LHCN-M2 (cell line): ENCODE measurements at places on chromosomes 2 and 18. TPM values are rescaled to one million over a fixed set of nuclear protein-coding genes. Genes with fewer than 3 reads are reported as not detected.

DNA sequence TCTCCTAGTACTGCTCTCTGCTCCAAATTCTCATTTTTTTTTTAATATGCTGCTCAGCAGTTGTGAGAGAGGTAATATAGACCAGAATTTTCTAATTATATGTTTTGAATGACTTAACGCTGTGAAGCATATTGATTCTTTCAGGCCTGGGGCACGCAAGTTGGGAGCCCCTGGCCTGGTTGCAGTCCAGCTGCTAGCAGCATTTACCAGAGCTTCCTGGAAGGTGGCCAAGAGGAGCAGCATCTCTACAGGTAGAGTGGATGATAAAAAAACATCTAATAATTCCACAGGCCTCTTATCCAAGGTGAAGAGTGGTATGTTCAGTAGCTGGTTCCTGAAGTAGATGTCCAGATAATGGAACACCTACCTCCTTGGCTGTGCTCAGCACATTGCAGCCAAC, 7.3 kb upstream of the UGP2 start:
- DNase-seq: no peak

DNA sequence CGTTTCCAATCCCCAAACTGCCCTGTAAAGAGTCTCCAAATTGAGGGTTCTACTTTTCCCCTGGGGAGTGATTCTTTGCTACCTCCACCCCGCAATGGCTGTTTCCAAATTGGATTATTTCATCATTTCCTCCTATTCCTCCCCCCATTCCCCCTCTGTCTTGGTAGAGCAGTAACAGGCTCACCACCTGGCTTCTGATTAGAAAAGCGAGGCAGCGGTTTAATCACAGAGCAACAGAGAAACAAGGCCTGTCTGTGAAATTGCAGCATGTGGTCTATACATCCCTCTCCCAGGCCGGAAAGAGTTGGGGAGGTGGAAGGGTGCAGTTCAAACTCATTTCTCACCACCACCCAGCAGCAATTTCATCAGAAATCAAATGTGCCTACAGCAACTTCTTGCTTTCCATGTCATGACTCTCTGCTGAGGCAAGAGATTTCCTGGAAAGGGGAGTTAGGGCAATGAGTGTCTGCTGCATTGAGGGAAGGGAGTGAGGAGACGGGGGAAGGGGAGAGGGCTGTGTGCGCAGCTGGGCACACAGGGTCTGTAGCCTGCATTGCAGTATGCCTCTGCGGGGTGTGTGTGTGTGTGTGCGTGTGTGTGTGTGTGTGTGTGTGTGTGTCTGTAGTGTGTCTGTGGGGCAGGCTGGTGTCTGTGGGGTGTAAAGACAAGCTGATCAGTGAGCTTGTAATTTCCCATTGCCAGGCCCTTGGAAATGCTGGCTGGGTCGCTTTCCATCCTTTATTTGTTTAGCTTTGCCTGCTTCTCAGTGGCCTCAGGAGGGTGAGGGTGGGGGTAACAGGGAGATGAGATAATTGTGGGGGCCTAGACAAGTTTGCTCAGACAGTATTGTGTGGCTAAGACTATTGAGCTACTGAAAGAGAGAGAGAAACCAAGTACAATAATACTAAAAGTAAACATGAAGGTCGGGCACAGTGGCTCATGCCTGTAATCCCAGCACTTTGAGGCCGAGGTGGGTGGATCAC, 13.5 kb upstream of the IGFBP2 start:
- no peak for DNase-seq

- peak; percentile 88 for DNase-seq
Measured at GRCh38 chr2:223109341-223109740, 57.4 kb downstream of the KCNE4 start.

GRCh38 chr2:174247474-174248186, 702 bp downstream of the OLA1 start:
- peak; percentile 52 for DNase-seq

- DNase-seq: peak; percentile 54
Measured at GRCh38 chr2:207337234-207338219, 171.8 kb upstream of the KLF7 start.

GRCh38 chr2:172736424-172737174, 954 bp downstream of the RAPGEF4 start:
- no peak for DNase-seq

DNA sequence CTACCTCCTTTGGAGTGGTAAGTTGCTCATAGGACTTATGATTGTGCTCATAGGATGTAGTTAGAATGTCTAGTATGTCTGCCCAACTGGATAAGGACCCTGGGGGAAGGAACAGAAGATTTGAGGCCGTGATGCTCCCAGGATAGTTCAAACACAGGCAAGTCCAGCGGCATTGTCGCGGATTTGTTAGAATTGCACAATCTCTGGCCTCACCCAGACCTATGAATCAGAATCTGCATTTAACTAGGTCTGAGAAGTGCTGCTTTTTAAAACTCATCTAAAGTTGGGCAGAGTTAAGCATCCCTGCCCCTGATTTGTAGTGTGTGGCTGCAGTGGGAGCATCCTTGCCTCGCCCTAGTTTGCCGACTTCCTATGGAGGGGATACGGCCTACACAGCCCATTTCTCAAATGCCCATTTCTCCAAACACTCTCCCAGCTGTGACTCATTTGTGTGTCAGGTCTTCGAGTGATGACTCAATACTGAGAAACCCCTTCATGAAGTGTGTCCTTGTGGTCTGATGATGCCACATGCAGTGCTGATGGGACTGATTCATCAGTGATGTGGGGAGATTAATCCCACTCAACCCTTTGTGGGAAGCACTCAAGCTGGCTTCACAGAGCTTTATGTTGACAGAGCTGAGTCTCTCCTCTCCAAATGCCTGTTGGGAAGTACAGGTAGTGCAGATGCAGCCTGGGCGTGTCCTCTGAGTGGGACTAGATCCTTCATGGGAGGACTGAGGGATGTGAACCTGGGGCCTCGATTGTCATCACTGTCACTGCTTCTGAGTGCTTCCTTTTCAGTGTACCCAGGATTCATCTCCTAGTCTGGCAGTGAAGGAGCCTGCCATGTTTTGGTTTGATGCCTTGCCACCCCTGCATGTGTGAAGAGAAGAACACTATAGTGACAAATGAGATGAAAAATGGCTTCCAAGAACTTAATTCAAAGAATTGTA, 18.7 kb downstream of the SMIM21 start:
- DNase-seq: peak; percentile 100

- DNase-seq: no peak
Measured at GRCh38 chr2:172342611-172343010, 84.8 kb upstream of the ITGA6 start.

DNA sequence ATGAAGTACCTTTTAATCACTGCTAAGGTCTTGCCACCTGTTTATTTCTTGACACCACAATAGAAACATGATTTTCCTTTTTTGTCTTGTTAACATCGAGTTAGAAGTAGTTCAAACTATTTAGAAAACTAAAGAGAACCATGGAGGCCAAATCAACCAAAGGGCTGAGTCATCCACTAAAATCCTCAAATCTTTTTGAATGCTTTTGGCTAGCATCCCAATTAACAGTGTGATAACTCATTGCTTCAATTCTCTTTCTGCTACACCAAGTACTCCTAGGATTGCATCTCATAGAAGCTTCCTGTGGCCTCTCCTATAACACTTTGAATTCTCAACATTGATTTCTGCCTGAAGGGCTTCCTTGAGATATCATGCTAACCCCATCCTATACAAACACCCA, 159.9 kb upstream of the MMADHC start:
- DNase-seq: no peak

GRCh38 chr2:46850742-46851141, 64.9 kb downstream of the MCFD2 start:
- peak; percentile 61 for DNase-seq

IL36G gene
- not detected in 2 replicates for total RNA-seq

RFTN2 gene
- 0.40 and 0.83 TPM in 2 replicates for total RNA-seq

CYTIP gene
- 0.92 and 1.7 TPM in 2 replicates for total RNA-seq

DNAH7 gene
- 0.26 and 0.86 TPM in 2 replicates for total RNA-seq

ATL2 gene
- 68.7 and 75.3 TPM in 2 replicates for total RNA-seq
